ENCODE measurements at places on chromosomes 5 and 9.

DNA sequence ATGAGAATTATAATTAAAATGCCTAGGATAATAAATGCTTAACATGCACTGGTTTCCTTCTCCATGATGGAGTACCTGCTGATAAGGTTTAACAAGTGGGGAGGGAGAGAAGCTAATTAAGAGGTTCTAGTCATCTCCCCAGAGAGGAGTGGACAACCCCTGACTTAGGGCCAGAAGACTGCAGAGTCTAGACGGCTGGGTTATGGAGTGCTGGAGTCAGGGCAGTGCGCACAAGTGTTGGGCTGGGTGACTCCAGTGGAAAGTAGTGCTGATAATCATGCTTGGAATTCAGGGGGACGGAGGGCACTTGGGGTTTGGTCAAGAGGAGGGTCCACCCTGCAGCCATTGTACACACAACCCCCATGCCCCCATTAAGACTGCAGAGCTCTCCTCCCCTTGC lies 32.8 kb upstream of the TGFBI start:
- DNase-seq: no peak

- no peak for DNase-seq
These were observed 6.2 kb downstream of the TRIM32 start for GRCh38 chr9:116693233-116693731.

GRCh38 chr5:153777681-153778581 lies 260.8 kb downstream of the FAM114A2 start:
- DNase-seq: no peak

GRCh38 chr5:181054871-181055459 lies 14.9 kb downstream of the BTNL9 start:
- DNase-seq: no peak

GRCh38 chr5:31193591-31194467 lies at the start of gene CDH6:
Gene CDH6 (plus strand): TSS chr5:31193686. CDS start chr5:31267474, 73,788 bp downstream.
- DNase-seq: peak; percentile 58

GRCh38 chr5:179794575-179794974 lies 789 bp downstream of the LTC4S start:
- DNase-seq: no peak

DNA sequence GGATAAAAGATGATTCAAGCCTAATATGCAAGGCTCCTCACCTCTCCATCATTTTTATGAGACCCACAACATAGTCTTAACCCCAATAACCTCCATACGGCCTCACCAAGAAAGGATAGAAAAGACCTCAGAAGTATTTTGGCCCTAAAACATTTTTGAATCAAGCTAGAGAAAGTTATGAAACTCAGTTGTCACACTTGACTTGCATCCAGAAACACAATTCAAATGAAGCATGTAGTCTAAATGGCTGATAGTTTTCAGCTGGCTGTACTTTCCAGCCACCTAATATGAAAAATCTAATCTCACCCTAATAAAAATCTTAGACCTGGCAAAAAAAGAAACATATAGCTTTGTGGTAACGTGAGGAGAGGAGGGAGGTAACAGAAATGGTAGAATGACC lies 116.1 kb downstream of the ARL15 start:
- DNase-seq: no peak

GRCh38 chr5:100647461-100648230 lies 112.5 kb downstream of the FAM174A start:
- DNase-seq: peak; percentile 1

DNA sequence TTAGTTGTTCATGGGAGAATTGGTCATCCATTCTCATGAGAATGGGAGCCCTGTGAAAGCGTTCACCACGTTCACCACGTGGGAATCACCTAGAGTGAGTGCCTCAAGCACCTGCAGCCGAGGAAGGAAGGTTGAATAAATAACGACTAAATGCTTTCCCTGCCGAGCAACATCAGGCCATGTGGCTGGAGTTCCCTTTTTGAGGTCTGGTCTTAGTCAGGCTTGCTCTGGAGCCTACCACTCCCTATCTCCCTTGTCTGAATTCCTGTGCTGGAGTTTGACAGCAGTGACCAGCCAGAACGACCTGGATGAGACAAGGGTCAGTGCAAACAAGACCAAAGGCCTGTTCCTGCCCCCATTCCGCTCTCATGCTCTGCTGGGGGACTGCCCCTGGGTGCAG lies 28.5 kb downstream of the KCNMB1 start:
- no peak for DNase-seq

DNA sequence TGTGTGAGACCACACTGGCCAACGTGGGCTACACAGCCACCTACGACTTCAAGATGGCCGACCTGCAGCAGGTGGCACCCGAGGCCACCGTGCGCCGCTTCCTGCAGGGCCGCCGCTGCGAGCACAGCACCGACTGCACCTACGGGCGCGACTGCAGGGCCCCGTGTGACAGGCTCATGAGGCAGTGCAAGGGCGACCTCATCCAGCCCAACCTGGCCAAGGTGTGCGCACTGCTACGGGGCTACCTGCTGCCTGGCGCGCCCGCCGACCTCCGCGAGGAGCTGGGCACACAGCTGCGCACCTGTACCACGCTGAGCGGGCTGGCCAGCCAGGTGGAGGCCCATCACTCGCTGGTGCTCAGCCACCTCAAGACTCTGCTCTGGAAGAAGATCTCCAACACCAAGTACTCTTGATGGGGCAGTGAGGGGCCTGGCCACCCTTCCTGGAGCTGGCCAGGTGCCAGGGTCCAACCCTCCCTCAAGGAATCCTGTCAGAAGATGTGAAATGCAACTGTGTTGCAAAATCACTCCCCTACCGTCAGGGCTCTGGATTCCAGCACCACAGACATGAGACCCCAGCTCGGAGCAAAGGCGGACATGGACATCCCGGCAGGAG lies 11.1 kb downstream of the DIPK1B start:
- no peak for DNase-seq

GRCh38 chr5:39898731-39899130 lies 474.0 kb upstream of the DAB2 start:
- DNase-seq: no peak

- peak; percentile 24 for DNase-seq
These were observed 50.3 kb upstream of the PSD2 start for GRCh38 chr5:139745132-139745799.

DNA sequence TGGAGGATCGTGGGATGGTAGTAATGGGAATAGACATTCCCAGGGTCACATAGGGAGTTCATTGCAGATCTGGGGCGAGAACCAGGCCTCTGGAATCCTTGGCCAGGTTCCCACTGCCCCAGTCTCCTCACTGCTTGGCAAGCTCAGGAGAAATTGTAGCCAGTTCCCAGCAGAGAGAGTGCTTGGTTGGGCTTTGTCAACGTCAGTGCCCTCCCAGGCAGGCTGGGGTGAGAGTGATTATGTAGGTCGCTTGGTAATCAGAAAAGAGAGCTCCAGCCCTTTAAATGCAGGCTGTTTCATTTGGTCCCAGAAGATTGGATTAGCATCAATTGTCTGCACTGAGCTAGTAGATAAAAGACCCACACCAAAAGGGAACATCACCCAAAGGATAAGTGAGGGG lies 51.8 kb upstream of the GALNT10 start:
- no peak for DNase-seq

DNA sequence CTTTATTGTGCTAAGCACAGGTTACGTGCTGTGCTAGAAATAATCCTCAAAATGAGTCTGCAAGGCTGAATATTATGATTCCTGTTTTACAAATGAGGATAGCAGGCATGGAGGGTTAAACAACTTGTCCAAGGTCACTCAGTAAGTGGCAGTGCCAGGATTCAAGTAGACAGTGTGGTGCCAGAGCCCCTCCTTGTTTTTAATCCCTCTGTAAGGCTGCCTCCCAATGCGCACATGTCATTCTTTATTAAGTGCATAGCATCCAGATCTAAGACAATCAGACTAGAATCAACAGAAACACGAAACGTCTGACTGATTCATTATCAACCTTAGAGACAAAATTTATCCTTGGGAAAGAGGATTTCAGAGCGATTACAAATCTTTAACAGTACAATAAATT lies 199.6 kb downstream of the SMARCA2 start:
- DNase-seq: no peak

DNA sequence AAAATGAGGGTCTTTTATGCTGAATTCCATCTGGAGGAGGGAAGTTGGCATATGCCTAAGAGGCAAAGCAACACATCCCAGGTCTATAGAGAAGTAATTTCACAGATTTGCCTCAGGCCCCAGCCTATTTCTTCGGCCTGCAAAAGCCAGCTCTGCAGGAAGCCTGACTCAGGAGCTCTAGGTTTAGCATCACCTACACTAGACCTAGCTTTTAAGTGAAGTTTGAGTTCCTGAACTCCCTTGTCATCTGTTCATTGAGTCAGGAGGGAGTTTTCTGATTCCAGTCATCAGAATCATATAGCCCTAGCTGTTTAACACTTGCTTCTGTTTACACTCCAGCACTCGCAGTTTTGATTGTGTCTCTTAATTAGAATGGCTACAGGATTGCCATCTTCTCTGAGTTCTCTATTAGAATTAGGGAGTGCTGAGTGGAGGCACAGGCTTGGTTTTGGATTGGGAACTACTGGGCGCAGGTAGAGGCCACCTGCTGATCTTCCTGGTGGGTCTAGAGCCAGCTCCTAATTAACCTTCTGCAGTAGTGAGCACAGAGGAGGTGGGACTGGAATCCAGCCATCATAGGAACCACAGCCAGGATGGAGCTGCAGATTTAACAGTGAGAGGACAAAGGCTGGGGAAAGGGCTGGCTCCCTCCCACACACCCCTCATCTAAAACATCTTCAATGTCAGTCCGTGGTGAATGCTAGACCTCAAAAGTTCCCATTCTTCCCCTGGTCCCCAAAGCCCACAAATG lies 179.5 kb downstream of the TRIO start:
- no peak for DNase-seq

DNA sequence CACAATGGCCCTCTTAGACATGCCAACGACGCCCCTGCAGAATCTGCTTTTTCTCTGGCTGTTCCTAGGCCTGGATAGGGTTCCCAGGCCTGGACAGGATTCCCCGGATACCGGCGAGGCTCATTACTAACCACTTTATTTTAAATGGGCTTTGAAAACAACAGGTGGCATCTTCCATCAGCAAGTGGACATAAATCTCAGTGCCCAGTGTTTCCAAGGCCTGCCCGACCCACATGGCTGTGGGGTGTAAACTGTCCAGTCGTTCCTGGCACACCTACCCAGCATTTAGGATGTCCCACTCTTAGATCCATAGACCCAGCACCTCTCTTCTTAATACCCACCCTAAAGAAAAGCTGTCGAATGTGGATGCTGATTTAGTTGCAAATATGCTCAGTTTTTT lies 896 bp downstream of the CMBL start:
- DNase-seq: no peak

Data from hypothalamus (tissue), 51 donors.